ENCODE measurements at places on chromosomes 1 and 21.

DNA sequence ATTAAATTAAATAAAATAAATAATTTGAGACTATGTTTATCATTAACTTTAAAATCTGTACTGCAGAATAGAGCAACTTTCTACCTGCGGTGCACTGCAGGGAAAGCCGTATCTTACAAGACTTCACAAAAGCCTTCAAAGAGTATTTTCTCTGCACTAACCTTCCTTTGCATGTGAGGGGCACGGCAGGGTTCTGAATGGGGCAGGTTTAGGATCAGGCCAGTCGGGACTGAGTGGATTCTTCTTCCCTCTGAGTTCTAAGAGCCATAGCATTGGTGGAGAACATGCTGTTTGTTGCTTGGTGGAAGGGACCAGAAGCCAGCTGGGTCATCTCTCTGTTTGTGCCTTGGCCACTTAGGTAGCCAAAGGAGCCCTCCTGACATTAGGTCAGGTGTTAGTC, 55.2 kb upstream of the LGALS8 start:
- no peak for DNase-seq

DNA sequence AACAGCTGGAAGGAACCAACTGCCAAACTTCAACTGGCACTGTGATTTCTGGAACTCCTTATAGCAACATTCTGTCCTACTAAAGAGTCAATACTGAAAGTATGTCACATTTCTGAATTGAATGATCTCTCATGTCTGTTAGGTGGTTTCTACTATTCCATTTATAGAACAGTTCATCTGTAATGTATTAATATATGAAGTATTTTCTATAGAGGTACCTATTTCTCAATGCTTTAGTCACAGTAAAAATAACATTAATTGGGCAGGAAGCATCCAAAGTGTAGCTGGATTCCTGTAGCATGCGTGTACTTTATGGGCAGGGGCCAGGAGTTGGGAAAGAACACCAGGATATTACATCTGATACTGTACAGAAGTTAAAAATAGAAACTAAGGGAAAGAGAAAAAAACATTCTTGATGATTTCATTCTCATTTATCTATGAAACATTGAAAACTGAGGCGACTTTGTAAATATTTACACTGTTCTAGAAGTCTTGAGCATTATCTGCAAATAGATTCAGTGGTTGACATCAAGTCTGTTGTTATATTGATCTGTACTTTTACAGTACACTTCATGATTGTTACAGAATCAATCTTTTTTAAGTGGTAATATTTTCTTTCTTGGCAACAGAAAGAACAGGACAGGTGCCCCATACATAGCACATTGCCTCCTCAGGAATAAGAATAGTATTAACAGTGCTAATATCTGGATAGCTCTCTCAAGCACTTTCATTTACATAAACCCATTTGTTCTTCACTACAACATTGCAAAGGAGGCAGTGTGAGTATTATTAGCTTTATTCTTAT, 6.2 kb upstream of the ZNF281 start:
- no peak for DNase-seq

DNA sequence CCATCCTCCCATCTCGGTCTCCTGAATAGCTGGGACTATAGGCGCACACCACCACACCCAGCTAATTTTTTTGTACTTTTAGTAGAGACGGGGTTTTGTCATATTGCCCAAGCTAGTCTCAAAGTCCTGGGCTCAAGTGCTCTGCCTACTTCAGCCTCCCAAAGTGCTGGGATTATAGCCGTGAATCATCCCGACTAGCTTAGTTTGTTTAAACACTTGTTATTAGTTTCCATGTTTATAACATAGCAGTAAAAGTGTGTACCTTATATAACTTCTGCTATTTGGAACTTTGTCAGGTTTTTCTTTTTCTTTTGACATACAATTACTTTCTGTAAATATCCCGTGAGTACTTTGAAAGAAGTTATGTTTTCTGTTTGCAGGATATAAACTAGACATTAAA, 60.6 kb upstream of the C1orf21 start:
- no peak for DNase-seq

GRCh38 chr1:80418134-80418533, 1382.6 kb upstream of the ADGRL2 start:
- no peak for DNase-seq

- DNase-seq: no peak
Measured at GRCh38 chr1:184892116-184892515, 82.2 kb downstream of the NIBAN1 start.

DNA sequence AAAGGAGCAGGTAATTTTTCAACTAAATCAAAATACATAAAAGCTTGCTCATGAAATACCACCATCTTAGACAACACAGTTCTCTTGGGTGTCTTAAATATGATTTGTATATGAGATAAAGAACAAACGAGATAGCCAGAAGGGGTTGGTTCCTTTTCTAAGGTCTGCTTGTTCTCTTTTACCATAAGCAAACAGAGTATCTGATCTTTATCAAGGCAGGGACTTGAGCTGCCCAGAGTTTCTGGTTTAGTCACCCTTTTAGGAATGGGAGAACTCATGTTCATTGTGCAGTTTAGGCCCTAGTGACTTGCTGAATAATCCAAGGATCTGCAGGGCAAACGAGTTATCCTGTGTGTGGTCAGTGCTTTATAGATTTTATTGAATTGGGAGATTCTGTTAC, 3.0 kb upstream of the SUCO start:
- no peak for DNase-seq

- DNase-seq: no peak
Measured at GRCh38 chr1:3584915-3585314, 26.4 kb downstream of the MEGF6 start.

DNA sequence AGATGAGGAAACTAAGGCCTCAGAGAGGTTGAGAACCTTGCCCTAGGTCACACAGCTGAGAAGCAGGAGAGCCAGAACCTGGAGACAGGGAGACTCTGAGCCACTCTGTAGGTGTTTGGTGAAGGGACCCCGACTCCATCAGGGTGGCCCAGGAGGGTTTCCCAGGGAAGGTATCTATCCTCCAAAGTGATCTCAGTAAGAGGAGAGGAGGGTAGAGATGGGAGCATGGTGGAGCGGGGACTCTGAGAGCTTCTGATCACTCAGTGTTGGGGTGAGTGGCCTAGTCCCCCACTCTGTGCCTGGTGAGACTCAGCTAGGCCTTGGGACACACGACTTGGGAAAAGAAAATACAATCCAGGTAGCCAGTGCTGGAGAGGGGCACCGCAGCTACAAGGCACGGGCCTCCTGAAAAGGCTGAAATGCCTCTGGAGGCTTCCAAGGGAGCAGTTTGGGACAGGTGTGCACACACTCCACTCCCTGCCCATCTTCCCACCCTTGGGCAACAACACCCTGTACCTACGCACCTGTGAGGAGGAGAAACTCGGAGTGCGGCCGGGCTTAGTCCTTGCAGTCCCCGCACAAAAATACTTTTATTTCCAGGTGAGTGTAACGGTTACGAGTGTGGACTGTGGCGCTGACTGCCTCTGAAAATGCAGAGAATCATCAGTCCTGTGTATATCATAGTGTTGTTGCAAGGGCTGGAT, 80.8 kb downstream of the CAMK2N1 start:
- no peak for DNase-seq

DNA sequence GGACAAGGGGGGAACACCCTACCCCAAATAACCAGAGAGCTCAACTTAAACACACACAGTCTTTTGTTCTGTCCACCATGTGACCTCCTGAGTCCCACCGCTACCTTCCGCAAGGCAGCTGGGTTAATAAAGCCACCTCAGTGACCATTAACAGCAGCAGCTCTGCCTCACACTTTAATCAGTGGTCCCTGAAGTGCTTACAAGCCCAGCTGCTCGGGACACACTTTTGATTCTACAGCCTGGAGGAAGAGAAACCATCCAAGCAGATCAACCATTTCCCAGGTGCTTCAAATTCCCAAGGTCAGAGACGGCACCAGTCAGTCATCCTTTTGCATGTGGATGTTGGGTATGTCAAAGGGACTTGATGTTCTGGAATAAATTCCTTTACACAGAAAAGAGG, 70.1 kb downstream of the KCNJ15 start:
- DNase-seq: no peak

DNA sequence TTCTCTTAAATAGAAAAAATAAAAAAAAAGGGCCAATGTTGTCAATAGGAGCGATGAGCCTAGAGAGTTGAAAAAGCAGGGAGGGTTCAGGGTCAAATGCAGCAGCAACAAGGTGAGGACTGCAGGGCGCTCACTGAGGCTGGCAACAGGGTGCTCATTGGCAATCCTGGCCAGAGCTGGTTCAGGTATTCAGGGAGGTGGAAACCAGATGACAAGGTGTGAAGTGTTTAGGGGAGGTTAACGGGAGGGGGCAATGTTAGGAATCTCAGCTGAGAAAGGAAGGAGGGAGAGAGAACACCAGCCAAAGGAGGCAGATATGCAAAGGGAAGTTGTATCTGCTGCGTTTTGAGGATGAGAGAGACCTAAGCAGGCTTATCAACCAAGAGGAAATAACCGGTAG, 129.8 kb upstream of the DAB1 start:
- DNase-seq: no peak

- DNase-seq: no peak
Measured at GRCh38 chr21:42521384-42521783, 7.7 kb downstream of the SLC37A1 start.

- DNase-seq: no peak
Measured at GRCh38 chr1:109579491-109579890, 31.1 kb downstream of the GNAI3 start.

GRCh38 chr1:167196166-167196565, 24.5 kb upstream of the POU2F1 start:
- no peak for DNase-seq

- DNase-seq: no peak
Measured at GRCh38 chr1:110714374-110714995, 39.7 kb upstream of the KCNA3 start.

DNA sequence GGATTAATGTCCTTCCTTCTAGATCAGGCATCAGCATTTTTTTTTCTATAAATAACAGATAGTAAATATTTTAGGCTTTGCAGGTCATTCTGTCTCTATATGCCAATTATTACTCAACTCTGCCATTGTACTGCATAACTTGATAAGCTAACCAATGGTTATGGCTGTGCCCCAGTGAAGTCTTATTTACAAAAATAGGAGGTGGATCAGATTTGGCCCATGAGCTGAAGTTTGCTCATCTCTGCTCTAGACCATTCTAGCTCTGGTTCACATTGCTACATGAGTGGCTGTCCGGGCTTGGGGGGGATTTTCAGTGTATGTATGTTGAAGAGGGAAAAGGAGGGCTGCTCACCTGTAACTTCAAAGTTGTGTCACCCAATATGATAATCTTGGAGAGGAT, 10.1 kb downstream of the RAB7B start:
- no peak for DNase-seq

GRCh38 chr1:235199441-235199840, 38.4 kb upstream of the RBM34 start:
- DNase-seq: no peak

DNA sequence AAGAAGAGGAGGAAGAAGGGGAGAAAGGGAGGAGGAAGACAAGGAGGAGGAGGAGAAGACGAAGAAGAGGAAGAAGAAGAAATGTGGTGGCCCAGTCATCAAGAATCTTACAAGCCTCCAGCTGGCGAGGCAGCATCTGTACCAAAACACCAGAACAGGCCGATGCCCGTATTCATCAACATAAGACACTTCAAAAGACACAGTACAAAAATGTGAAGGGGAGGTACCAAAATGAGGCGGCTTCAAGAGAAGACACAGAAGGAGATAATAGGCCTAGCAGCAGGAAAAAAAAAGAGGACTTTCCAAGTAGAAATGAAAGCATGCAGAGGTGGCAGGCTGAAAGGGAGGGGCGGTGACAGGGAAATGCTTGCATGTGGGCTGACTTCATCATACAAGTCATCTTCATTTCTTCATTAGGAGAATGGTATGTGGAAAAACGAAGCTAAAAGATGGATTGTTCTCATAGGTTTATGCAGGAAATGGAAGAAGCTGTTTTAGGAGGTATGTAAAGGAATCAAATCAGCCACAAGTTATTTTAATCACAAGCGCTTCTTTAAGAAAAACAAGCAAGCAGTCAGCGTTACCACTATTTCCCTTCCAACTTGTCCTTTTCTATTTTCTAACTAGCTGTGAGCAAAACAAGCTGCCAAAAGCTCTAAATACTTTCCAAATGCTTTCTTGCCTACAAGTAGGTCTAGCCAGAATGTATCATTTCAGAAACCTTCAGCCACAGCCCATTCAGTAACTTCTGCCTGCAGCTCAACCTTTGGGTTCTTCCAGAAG, 192.3 kb downstream of the SLC45A1 start:
- DNase-seq: no peak

- no peak for DNase-seq
Measured at GRCh38 chr1:42940851-42941639, 17.6 kb downstream of the SLC2A1 start.

DNA sequence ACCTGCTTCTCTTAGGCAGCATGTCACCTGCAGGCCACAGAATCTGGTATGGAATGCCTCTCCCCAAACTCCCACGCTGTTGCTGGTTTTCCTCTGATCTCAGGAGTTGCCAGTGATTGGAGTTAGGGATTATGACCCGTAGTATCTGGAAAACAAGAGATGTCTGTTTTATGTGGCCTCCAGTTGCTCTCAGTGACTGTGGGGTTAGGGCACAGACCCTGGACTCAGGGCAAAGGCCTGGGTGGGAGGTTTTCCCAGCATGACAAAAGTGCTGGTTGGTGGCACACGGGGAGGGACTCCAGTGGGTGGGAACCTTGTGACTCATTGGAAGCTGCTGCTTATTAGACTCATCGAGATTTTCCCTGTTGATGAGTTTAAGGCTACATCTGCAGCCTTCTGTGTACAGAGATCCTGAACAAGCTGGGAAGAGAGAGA, at the start of gene NR1I3:
TSS of gene NR1I3 (minus strand) at position 165 of the 435 bp plus-strand sequence. CDS start 1,638 bp downstream, outside the sequence.
- no peak for DNase-seq

- no peak for DNase-seq
Measured at GRCh38 chr1:8903410-8903809, 24.9 kb upstream of the ENO1 start.

DNA sequence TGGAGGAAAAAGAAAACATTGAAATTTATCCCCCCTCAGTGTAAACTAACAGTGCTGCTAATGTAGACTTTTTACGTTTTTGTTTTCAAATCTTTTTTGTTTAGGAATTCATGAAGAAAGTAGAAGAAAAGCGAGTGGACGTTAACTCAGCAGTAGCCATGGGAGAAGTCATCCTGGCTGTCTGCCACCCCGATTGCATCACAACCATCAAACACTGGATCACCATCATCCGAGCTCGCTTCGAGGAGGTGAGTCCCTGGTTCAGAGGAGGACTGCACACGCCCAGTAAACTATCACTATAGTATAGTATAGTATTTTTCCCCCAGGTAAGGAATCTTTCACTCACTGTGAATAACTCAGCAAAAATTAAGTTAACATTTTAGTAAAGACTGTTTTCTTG, 37.8 kb upstream of the BMP8A start:
- no peak for DNase-seq

DNA sequence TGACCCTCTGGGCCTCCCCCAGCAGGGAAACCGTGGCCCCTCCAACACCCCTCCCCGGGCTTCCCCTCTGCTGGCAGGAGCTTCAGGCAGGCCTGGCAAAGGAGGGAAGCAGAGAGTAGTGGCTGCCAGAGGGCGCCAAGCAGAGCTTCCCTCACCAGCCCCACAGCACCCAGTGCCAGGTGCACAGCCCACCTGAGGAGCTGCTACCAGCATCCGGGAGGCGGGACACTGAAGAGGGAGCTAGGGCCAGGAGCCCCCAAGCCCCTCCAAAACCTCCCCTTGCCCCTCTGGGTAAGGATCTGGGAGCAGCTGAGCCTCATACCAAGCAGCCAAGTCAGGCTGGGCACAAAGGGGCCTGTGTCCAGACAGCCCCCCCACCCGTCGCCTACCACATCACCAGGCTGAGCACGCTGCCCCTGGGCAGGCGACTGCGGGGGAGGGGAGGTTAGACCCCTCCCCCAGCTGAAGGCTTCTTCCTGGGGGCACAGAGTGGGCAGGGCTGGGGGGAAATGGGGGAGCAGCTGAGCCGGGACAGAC, 19.6 kb downstream of the CCDC24 start:
- DNase-seq: no peak

GRCh38 chr1:100298512-100298911, 32.5 kb downstream of the RTCA start:
- no peak for DNase-seq

All from NCI-H1417 treated with DMSO at 0.1 percent for 48 hours (cell line).